DMS 273 treated with DMSO at 0.1 percent for 48 hours (cell line): ENCODE measurements at places on chromosomes 2 and 18.

GRCh38 chr18:13262839-13263691 is 44.5 kb downstream of the LDLRAD4 start:
- no peak for DNase-seq

- DNase-seq = no peak
Measured at GRCh38 chr2:172978063-172978383, 97.6 kb upstream of the MAP3K20 start.

DNA sequence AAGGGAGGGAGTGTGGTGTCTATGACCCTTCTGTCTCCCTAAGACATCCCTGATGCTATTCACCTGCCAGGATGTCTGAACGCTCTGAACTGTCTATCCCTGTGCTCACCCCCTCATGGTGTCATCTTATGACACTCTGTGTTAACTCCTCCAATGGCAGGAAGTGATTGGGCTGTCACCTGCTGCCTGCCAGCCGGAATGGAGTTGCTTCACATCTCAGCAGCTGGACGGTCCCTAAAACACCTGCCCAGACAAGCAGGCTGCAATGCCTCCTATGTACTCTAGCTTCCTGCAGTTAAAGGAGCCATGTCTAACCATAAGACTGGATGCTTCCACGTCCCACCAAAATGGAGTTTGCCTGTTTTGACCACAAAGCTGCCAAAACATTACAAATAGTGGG is 99.9 kb downstream of the CPO start:
- no peak for DNase-seq

- DNase-seq = no peak
Measured at GRCh38 chr18:57864615-57865121, 61.6 kb upstream of the ATP8B1 start.

GRCh38 chr2:46068636-46069035 is 228.6 kb upstream of the EPAS1 start:
- no peak for DNase-seq

- DNase-seq = peak; percentile 5
Measured at GRCh38 chr2:175955136-175955535, 46.9 kb downstream of the LNPK start.

GRCh38 chr2:38665854-38666555 is at the start of gene GALM:
TSS of gene GALM (plus strand) at chr2:38666114. CDS start at chr2:38666162, 48 bp downstream.
- no peak for DNase-seq

- no peak for DNase-seq
Measured at GRCh38 chr2:95359031-95359430, 43.5 kb upstream of the FAHD2A start.

GRCh38 chr2:11097038-11097720 is 58.1 kb upstream of the SLC66A3 start:
- no peak for DNase-seq

DNA sequence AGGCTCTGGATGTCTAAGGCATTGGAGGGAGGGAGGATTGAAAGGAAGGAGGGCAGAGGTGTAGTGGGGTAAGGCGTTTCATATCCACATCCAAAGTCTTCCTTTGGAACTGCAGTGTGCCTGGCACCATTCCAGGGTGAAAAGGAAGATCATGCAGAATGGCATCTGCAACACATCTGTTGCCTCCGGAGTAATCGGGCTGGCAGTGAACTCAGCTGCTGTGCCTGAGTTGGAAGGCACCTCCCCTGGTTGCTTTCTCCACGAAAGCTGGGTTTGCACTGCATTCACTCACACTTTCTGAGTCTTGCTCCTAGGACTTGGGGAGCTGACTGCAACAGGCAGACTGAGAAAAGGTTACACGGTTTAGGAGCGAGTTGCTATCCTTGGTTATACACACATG is 30.3 kb upstream of the SEC11C start:
- DNase-seq = peak; percentile 12

GRCh38 chr18:32548688-32549087 is 78.0 kb upstream of the GAREM1 start:
- DNase-seq = no peak

- no peak for DNase-seq
Measured at GRCh38 chr2:40027968-40028367, 248.9 kb upstream of the THUMPD2 start.

GRCh38 chr2:11628675-11629074 is 41.3 kb downstream of the NTSR2 start:
- DNase-seq = no peak

DNA sequence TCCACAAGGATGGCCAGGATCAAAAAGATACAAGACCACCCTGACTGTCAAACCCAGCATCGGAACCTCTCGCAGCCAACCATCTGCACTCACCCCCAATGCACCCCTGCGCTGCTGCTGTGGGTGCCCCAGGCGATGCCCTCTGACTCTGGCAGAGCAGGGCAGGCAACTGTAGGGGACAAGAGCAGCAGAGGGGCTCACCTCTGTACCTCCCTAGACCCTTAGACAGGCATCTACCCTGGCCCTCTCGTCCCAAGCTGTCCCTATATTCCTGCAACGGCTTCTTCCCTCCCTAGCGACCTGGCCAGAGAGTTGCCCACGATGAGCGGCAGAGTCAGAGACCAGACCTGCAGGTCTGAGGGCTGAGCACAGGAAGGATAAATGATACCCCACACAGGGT is 128.2 kb downstream of the HDAC4 start:
- no peak for DNase-seq

- DNase-seq = no peak
Measured at GRCh38 chr2:211344289-211344688, 787.9 kb downstream of the CPS1 start.

- DNase-seq = no peak
Measured at GRCh38 chr2:3692375-3692774, 11.0 kb upstream of the DCDC2C start.

DNA sequence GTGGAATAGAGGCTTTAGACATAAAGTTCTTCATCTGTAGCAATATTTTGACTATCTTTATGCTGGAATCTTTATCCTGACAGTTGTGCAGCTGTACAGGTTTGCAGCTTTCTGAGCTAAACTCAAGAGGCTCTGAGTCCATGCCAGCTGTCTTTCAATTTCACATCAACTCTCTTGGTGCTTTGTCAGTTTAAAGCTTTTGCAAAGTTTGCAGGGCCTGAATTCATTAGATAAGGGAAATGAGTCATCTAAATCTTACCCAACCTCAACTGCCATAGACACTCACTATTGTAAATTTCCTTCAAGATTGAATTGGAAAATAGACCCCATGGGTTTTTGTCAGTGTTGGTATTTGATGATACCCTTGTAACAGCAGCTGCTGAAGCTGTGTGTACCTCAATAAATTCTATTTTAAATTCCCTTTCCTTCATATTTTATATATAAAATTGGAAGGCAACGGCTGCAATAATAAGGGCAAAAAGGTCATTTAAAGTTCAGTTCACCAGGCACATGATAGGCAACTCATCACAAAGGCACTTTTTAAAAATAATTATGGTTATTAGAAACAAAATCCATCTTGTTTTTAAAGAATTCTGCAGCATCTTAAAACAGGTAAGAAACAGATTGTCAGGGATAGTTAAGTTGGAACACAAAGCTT is 169.9 kb upstream of the SLC39A10 start:
- DNase-seq = no peak

DNA sequence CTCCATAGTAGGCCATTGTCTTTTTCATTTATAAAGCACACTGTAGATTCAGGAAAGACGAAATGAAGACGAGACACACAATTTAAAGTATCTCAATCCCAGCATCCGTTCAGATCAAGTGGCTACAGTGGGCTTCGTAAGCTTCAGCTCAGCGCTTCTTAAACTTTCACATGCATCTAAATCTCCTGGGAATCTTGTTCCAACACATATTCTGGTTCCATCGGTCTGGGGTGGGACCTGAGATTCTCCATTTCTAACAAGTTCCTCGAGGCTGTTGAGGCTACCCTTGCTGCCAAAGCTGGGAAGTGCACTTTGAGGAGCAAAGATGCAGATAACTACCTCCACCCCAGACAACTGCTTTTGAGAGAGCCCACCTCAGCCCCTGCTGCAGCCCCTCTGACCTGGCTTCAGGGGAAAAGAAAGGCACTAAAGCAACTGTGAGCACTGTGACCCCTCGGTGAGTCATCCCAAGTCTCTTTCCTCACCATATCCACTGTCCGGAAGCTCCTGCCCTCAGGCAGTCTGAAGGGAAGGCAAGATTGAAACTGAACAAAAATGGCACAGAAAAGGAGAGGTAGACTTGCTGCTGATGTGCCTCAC is 201.1 kb upstream of the FBXO11 start:
- DNase-seq = no peak

- DNase-seq = no peak
Measured at GRCh38 chr2:112758711-112759110, 5.7 kb downstream of the CKAP2L start.

DNA sequence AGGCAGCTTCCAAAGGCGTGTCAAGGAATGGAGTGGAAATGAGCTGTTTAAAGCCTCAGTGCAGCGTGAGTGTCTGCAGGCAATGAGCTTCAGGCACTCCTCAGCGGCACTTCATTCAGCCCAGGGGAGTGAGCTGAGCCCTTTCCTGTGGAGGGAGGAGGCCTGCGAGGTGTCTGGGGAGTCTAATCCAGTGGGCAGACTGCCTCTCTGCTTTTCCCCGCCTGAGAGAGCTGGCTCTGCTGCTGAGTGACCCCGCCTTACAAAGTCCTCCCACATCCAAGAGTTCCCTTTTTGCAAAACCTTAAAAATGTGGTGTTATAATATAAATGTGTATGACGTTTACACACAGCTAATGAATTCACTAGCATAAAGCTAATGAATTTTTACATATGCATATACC is 7.0 kb upstream of the LDLRAD4 start:
- DNase-seq = no peak

- DNase-seq = no peak
Measured at GRCh38 chr2:191166756-191167445, 16.1 kb upstream of the STAT4 start.
